Inflammatory macrophage treated with lipopolysaccharide for 1 hour (primary cell): ENCODE measurements at places on chromosomes 11 and 22.

DNA sequence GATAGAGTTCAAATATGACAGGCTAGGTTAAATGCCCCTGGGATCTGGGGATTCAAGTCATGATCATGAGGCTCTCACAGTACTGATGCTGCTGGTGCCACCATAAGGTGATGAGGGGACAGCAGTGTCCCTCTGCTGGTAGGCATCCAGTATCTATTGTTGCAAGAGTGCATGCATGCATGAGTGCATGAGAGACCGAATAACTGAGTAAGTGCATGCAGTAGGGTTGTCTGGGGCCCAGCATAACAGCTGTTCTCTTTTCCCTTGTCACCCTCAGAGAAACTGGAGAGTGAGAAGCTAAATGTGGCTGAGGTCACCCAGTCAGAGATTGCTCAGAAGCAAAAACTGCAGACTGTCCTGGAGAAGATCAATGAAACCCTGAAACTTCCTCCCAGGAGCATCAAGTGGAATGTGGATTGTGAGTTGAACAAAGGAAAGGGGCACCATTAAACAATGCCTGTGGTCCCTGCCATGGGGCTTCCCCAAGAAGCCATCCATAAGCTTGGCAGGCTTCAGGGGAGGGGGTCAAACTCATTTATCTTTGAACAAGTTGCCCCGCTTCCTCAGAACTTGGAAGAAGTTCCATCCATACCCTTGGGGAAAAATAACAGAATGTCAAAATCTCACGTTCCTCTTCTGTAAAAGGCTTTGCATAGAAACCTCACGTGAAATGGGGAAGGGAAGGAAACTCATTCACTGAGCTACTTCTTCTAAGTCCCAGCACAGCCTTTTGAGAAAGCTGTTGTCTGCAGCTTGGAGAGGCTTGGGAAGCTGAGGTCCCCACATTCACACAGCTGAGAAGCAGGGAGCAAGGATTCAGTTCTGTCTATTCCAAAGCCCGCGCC, 119.0 kb downstream of the PARVA start:
- no peak for DNase-seq

DNA sequence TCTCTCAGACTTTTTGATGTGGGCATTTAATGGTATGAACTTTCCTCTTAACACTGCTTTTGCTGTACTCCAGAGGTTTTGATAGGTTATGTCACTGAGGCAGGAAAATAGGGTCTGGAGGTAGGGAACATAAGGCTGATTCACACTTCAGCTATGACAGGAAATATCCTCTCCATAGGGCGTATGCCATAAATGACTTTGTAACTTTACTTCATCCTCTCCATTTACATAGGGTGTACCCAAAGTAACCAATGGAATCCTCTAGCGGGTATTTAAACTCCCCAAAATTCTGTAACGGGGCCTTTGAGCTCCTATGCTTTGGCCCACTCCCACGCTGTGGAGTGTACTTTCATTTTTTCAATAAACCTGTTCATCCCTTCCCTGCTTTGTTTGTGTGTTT, 49.5 kb downstream of the OR2AT4 start:
- no peak for DNase-seq

- DNase-seq: no peak
Measured at GRCh38 chr11:131253656-131254151, 116.7 kb upstream of the NTM start.

DNA sequence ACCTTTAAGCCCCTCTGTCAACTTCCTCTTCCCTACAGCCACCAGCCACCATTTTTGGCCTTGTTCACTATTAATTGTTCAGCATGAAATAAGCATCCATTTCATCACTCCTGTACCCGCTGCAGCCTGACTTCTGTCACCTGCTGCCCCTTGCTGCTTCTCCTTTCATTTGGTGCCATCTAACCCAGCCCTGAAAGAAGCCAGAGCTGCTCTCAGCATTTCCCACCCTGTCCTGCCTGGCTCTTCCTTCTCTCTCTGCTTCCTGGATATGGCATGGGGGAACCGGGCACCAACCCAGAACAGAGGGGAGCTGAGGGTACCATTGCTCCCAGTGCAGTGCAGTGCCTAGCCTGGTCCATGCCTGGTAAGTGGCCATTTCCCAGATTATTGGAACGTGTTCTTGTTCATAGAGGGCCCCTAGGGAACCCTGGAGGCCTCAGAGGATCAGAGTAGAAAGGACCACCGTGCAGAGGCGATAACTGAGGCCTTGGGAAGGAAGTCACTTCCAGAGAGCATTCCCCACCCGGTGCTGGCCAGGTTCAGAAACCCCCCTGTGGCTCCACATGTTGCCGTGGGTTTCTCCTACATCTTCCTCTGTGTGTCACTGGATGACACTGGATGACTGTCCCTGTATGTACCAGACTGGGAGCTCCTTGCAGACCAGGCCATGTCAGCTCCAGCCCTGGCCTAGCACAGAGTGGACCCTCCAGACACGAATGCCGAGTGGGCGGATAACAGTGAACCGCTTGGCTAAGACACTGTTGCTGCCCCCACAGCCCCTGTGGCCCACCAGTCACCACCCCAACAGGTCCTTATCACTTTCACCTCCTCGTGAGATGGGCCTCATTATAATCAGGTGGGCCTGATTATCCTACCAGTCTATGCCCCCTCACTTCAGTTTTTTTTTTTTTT, 4.7 kb downstream of the YDJC start:
- no peak for DNase-seq

GRCh38 chr22:44595841-44596341, 97.9 kb upstream of the RTL6 start:
- peak; percentile 21 for DNase-seq

DNA sequence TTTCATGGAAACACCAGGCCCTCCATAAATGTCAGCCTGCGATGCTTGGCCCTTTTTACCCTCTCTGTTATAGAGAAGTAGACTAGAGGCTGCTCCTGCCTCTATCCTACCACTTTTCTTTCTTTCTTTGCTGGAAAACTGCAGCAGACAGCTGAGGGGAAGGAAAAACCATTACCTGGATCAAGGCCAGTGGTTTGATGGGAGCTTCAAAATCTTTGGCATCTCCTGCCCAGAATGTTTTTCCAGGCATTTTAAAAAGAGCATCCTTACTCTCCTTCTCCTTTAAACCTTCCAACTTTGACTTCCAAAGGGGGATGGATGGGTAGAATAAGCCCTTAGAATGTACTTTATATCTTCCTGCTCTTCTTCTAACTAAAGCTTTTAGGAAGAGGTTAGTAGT, 44.9 kb downstream of the EXT2 start:
- no peak for DNase-seq

DNA sequence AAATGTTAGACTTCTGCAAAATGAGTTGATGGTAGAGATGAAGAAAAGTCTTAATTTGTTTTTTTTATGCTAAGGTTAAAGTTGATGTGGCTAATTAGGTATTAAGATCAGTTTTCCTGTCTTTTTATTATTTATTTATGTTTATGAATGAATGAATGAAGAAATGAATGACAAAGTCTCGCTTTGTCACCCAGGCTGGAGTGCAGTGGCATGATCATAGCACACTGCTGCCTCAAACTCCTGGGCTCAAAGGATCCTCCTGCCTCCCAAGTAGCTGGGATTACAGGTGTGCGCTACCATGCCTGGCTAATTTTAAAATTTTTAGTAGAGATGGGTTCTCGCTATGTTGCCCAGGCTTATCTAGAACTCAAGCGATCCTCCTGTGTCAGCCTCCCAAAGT, 29.2 kb downstream of the MTMR3 start:
- no peak for DNase-seq

DNA sequence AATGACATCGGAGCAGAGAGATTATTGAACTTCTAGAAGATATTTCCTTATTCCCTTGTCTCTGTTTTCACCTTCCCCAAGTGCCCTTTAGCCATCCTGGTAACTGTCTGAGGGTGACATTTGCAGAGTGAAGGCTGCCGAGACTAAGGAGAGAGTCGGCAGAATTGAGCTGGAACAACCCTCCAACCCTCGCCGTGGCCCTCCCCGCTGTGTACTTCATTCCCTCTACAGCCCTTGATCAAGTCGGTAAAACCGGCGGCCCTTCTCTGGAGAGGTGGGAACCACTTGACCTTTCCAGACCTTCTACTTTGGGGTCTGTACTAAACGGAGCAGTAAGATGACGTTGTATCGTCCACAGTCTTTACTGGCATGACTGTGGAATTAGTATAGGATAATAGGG, 26.1 kb downstream of the OR8B12 start:
- no peak for DNase-seq

DNA sequence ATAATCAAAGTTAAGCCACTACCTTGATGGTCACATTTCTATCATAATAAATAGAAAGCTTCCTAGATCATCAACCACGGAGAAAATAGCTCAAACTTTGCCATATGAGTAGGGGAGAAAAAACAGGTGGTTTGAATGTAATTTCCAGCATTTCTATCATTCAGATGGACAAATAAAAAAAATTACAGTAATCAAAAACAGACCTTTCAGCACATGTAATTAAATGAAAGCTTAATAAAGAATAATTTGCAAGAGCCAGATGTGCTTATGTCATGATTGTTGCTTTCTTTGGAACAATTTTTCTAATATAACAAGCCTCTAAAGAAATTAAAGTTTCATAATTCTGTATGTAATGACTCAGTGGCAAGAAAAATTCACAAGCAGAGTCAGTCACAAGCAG, 297.0 kb downstream of the SOX6 start:
- no peak for DNase-seq

- peak; percentile 51 for DNase-seq
Measured at GRCh38 chr11:95256321-95256779, 25.3 kb upstream of the SESN3 start.

GRCh38 chr11:33690290-33691065, 10.1 kb downstream of the C11orf91 start:
- DNase-seq: peak; percentile 14

DNA sequence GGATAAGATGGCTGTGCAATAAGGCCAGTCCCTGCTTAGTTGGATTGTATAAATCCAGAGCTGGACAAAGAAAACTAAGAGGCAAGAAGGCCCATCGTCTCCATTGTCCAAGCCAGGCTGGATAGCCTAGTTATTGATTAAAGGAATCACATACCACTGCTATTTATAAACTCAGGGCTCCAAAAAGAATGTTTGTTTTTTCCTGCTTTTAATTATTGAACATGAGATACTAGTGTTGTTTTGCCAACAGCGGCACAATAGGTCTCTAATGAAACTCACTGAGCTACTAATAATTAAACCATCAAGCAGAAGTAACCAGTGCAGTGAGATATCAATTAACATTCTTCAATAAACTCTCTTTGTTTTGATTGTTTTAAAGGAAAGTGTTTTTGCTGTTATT, 259.7 kb downstream of the INSC start:
- no peak for DNase-seq

- no peak for DNase-seq
Measured at GRCh38 chr11:31798554-31799434, 12.3 kb downstream of the PAX6 start.

- no peak for DNase-seq
Measured at GRCh38 chr11:26743622-26744021, 21.8 kb upstream of the SLC5A12 start.

- no peak for DNase-seq
Measured at GRCh38 chr11:93686812-93687211, 25.3 kb downstream of the CEP295 start.

DNA sequence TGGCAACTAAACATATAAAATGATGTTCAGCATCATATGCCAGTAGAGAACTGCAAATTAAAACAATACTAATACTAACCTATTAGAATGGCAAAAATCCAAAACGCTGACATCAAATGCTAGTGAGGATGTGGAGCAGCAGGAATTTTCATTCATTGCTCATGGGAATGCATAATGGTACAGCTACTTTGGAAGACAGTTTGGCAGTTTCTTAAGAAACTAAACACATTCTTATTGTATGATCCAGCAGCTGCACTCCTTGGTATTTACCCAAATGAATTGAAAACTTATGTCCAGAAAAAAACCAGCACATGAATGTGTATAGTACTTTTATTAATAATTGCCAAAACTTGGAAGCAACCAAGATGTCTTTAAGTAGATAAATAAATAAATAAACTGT, 258.0 kb downstream of the TENM4 start:
- DNase-seq: no peak
